ENCODE measurements at places on chromosomes 12 and 14.

DNA sequence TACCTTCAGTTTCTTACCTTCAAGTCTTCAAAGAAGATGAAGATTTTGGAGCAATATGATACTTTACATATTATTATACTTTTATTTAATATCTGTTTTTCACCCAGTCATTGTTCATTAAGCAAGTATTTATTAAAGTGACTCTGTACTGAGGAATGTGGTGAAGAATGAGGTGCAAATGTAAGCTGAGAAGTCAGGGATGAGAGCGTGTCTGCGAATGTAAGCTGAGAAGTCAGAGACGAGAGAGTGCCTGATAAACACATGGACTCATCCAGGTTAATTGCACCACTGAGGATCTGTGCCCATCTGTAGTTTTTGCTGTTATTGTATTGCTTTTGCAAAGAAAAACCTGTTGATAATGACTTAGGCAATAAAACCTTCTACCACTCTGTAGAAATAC lies 211.9 kb upstream of the FAR2 start:
- DNase-seq = no peak

GRCh38 chr14:67420102-67420739 lies 8.3 kb upstream of the PLEK2 start:
- DNase-seq = no peak

DNA sequence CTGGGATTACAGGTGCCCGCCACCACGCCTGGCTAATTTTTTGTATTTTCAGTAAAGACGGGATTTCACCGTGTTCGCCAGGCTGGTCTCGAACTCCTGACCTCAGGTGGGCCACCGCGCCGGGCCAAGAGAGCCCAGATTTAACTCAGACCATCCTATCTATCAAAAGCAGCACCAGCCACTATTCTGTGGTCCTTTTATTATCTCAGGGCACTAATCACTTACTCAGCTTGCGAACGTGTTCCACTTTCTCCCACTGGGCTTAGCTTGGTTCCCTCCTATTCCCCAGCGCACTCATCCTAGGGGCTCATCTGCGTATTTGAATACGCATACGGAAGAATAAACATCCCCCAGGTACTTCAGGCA lies 16.2 kb upstream of the AACS start:
- DNase-seq = no peak

- DNase-seq = no peak
Observed at GRCh38 chr12:121428883-121429282, 29.0 kb downstream of the RNF34 start.

DNA sequence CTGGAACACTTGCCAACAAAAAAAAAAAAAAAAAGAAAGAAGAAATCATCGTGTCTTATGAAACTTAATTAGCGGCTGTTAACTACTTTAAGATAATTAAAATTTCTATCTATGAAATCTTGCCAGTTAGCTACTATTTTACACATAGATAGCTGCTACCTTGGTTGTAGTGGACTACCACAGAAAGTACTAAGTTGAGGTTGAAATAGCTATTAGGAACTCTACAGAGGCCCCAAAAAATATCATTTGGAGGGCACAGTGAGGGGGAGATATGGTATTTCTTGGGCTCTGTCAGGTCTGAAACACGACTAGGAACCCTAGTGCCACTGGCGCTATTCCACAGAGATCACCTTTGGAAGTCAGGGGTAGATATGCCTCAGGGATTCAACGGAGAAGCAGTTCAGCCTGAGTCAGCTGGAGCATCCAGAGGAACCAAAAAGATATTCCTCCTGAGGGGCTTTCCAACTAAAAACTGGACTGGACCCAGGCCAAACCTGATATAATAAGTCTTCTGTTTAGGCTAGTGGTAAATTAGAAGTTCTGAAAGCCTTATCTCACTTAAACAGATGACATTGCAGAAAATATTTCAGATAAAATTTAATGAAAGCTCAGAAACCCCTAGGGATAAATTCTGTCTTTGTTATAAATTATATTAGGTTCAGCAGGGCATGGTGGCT lies 126.1 kb downstream of the EPS8 start:
- no peak for DNase-seq

DNA sequence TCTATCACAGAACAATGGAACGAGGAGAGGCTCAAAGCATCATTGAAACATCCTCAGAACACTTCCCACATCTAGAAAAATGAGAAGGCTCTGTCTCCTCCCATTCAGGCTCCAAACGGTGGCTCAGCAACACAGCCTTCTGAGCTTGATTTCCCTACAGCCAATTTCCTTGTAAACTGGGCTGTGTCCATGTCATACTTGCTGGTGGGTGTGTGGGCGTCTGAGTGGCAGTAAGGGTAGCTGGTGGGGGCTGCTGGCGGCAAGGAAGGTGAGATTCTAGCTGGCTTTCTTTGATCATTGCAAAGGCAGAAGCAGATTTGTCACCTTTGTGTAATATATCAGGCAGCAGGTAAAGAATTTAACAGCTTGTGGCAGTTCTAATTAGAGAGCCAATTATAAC lies 163.7 kb downstream of the CALM1 start:
- no peak for DNase-seq

GRCh38 chr12:52949413-52950331 lies 754 bp downstream of the KRT18 start:
- peak; percentile 43 for DNase-seq

- DNase-seq = no peak
Observed at GRCh38 chr12:47938093-47938492, 25.3 kb upstream of the TMEM106C start.

DNA sequence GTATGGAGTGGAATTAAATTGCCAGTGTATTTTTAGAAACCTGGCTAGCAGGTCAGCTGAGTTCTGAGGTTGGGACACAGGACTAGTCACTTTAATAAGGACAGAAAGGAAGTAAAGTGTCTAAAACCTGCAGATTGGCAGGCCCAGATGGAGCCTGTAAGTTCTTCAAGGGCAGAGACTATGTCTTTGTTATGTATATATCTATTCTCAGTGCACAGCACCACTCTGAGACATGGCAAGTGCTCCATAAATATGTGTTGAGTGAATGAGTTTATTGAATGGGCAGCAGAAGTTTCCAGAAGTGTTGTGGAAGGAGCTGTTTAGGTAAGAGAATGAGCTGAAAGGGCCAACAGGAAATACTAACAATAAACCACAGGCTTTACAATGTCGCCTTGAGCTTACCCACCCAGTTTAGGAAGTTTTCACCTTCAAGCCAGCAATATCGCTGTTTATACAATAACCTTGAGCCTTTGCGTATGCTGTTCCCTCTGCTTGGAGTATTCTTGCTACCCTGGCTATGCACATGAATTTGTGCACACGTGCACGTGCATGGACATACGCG lies 109.5 kb upstream of the TMPO start:
- no peak for DNase-seq

- no peak for DNase-seq
Observed at GRCh38 chr12:7907009-7907408, 29.0 kb downstream of the SLC2A3 start.

DNA sequence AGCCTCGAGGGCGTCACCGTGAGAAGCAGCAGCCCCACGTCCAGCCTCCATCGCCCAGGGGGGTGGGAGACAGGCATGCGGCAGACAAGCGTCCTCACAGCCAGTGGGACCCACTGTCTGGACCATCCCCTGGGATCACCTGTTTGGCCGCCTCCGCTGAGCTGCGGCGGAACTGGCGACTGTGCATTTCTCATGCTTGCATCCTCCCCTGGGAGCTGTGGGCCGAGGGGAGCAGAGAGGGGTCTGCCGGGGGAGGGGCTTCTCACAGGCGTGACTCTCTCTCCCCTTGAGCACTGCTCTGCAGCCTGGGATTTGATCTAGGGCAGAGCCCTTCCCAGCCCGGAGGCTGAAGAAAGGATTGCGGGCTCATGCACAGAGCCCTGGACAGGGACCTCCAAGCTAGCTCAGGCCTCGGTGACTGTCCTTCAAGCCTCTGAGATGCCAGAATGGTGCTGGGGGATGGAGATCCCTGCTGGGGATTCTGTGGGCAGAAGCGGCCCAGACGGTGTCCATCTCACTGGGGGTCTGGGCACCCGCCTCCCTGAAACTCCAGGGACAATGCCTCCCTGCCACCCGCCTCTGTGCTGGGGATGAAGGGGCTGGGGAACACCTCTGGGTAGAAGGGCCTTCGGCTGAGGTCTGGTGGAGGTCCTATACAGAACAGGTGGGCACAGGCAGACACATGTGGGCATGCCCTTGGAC lies 61.1 kb downstream of the PRIMA1 start:
- DNase-seq = no peak

- DNase-seq = no peak
Observed at GRCh38 chr14:95835121-95835730, 41.4 kb upstream of the TUNAR start.

GRCh38 chr12:8609061-8609570 lies 3.5 kb downstream of the AICDA start:
- no peak for DNase-seq

GRCh38 chr12:8876887-8877286 lies 37.4 kb upstream of the PHC1 start:
- no peak for DNase-seq

- DNase-seq = no peak
Observed at GRCh38 chr14:36430662-36431084, 89.4 kb downstream of the NKX2-1 start.

GRCh38 chr14:103500148-103500990 lies 22.3 kb downstream of the CKB start:
- peak; percentile 94 for DNase-seq

DNA sequence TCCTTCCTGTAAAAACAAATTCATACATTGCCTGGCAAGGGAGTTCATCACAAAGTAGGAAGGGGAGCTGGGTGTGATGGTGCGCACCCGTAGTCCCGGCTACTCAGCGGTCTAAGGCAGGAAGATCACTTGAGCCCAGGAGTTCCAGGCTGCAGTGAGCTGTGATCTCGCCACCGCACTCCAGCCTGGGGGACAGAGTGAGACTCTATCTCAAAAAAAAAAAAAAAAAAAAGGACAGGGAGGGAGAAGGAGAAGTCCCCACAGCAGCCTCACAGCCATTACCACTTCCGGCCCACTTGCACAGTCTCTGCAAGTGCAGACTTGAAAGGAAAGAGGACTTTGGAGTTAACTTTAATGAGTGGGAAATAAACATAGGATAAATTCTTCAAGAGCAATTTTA lies 121.0 kb downstream of the FBXL14 start:
- no peak for DNase-seq

- DNase-seq = no peak
Observed at GRCh38 chr12:69501154-69501895, 31.1 kb downstream of the FRS2 start.

- DNase-seq = no peak
Observed at GRCh38 chr12:94631058-94631457, 19.3 kb downstream of the TMCC3 start.

DNA sequence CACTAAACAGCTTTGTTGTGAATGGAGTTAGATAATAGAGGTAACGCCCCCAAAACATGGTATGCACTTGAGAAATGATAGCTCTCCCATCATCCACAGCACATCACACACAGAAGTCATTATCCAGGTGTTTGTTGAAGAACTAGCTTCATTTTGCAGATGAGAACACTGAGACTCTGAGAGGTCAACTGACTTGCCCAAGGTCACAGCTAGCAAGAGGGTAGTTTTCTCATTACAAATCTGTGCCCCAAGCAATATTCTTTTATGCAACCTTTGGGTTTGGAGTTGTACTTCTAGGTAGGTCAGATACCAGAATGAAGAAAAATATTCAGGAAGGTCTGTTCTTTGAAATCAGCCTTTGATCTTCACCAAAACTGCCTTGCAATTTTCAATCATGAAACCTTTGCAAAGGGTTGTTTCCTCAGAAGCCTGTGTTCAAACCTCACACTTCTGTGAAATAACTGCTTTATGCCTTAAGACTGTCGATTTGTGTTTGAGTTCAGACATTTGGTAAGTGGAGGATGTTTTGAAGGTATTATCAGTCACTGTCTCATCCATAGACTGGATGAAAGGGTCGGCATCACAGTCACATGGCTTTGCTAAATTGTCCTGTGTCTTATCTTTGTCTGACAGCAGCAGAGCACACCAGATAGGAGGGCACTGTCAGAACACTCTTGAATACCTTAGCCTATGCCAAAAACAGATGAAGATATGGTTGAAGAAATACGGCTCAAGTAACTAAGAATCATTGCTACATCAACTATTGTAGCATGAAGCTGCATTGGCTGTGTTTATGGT lies 233.2 kb upstream of the BTG1 start:
- DNase-seq = no peak

DNA sequence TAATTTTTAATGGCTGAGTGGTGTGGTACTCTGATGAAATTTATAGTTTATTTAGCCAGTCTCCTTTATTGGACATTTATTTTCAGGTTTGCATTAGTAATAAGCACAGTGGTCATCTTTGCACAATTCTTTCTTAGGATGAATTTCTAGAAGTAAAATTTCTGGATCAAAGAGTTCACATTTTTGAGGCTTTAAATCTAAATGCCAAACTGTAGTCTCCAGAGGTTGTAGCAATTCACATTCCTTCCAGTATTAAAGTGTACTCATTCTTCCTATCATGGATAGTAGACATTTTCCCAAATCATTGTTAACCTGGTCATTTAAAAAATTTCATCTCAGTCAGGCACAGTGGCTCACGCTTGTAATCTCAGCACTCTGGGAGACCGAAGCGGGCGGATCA lies 24.8 kb downstream of the SLC39A9 start:
- DNase-seq = no peak

DNA sequence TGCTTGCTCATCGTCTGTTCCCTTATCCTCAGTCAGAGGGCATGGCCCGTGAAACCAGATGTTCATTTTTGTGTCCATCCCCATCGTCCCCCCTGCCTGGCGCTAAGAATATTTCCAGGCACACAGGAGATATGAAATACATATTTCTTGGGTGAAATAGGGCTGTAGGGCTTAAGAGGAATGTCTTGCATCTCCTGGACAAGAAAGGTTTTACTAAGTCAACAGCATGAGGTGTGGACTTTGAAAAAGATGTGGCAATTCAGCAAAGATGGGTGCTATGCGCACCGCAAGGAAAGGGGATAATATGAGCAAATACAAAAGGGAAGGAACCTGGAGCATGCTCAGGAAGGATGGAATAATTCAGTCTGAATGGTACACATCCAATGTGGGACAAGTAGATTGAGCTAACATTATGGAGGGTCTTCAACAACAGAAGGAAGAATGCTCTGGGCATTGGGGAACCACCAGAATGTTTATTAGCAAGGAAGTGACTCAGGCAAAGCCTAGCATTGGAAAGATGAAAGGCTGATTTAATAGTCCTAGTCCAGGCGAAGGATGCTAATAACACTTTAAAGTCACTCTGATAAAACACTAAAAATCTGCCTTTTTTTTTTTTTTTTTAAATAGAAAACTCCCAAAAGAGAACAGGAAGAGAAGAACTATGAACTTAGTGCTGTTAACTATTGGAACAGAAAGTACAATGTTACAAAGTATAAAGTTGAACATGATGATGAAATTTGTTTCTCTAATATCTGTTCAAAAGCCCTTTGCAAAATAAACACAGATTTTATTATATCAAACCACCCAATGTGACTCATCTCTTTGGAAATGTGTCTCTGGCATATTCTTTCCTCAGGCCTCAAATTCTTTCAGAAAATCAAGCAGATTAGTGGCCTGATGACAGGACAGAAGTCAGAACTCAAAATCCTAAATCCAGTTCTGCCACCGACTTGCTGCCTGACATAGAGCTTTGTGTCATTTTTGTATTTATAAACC lies 449.5 kb downstream of the BCAT1 start:
- DNase-seq = no peak

Measured in DMS79 treated with DMSO at 0.1 percent for 48 hours (cell line).